ENCODE measurements at places on chromosomes 16 and 17.

DNA sequence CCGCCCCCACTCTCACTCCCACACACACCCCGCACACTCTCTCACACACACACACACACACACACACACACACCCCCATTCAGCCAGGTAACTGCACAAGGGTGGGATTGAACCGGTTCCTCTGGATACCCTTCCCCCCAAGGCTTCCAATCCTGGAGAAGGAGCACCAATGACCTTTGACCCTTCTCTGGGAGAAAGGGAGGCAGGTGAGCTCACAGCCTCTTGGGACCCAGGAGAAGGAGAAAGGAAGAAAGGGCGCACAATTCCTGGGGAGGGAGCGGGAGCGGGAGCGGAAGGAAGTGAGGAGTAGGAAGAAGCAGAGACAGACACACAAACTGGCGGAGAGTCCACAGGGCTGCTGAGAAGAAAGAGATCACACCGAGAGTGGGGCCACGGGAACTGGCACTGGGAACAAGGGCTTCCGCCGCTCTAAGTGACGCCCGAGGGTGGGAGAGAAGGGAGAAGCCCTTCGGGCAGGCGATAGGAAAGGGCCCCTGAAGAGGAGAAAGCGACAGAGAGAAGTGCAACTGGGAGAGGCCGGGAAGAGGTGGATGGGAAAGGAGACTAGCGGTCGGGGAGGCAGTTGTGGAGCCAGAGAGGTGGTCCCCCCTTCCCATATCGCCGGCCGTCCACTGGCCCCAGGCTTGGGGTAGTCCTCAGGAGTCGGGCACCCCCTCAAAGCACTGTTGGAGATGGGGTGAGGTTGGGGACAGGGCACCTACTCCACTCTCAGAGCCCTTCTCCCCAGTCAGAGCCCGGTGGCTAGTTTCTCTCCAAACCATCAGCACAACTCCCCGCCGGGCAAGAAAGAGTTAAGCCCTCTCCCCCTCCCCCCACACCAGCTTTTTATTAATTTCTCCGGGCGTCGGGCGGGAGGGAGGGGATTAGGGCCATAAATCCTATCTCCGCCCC lies 1.3 kb downstream of the SAMD14 start:
- no peak for DNase-seq

GRCh38 chr17:21276264-21276588 lies 8.3 kb upstream of the MAP2K3 start:
- no peak for DNase-seq

- no peak for DNase-seq
Observed at GRCh38 chr16:67545665-67546024, 16.7 kb upstream of the CTCF start.

DNA sequence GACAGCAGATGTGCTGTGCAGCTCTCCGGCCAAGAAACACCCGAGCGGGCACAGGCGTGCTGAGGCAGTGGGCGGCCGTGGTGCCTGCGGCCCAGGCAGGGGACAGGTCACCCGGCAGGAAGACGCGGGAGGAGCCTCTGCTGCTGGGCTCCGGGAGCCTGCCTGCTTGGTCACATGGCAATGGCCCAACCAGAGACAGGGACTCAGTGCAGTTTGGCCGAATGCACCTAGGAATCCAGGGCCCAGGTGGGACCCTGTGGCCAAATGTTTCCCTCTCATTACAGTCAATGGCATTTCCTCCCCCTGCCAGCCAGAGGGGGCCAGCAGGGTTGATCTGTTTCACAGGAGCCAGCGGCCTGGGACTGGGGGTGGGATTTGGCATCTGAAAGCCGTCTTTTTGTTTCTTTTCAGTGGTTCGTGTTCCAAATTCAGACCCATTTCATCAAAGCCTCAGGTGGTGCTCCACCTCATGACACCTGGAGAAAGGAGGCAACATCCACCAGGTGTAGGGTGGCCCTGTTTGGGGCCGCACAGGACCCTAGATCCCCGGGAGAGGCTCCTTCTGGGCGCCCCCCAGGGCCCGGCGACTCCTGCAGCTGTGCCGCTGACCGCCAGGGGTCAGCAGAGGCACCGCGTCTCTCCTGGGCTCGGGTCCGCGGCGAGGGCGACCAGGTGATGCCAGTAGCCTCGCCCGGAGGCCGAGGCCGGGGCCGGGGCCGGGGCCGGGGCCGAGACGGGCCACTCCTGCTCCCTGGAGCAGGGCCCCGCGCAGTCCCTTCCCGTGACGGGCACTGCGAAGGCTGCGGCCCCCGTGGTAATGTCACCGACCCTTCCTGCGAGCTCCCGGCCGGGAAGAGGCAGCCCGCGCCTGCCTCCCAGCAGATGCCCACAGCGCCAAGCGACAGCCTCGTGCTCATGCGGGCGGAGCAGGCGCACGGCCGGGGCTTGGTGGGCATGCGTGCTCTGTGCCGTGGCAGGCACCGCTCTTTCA lies 118.5 kb downstream of the C16orf78 start:
- no peak for DNase-seq

DNA sequence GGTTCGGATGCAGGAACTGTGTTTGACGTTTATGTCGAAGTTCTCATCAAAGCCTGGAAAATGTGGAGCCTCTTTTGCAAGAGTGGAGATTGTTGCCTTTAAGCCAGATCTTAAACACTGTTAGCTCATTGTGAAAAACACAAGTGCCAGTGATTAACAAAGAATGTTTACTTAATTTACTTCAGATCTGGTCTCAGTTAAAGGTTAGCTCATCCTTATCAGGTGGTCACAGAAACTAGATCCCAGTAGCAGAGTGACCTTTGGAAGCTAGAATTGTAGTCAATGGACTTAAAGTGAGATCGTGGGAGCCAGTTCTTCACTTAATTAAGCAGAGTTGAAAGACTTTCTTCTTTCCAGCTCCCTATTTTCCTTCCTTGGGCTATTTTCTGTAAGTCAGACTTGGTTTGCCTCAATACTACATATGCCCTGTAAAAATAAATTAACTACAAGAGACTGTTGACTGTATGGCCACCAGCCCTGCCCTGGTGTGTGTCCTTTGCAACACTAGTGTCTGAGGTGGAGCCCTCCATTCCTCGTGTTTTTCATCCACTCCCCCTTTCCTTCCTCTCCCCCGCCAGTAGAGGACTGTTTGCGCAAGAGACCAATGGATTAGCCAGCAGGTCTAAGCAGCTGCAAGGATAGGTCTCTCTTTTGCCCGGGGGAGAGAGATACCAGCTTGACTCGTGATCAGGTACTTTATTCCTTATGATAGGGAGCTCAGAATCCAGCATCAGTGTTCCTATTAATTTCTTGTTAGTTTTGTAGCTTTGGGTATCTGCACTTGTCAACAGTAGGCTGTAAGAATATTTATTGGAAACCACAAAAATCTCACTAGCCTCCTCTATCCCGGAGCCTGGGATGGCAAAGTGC lies 20.2 kb downstream of the FBXO39 start:
- DNase-seq: no peak

Data from naive B cell (primary cell).